ENCODE measurements at places on chromosomes 6 and 20.
A peak's percentile ranks its signal among the peaks of the same experiment; 100 is the strongest.

DNA sequence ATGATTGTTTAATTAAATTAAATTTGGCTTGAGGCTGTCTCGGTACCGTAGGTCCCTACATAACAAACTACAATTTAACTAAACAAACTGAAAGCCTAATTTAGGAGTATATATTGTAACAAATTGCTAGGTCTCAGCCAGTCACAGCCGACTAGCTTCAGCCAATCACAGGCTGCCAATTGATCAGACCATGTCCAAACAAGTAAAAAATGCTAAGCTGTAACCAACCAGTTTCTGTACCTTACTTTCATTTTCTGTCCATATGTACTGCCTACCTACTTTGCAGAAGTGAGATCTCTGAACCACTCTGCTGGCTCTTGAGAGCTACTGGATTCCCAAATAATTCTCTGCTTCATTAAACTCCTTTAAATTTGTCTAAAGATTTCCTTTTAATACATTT lies 648.0 kb upstream of the GJE1 start:
- DNase-seq, result peak; percentile 68

DNA sequence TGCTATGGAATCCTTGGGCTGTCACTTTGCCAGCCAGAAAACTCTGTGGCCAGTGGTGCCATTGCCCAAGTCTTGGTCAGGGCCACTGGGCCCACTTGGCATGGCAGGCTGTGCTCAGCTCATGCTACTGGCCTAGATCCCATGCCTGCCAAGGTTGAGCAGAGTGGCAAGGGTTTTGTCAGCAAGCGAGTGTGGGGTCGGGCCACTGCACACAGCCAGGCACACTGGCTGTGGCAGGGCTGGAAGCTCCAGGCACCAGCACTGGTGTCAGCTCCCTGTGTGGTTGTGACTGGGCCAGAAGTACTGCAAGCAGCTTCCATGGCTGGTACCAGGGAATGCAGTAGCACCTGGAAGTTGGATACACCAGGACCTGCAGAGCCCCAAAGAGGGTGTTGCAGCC lies 846.8 kb downstream of the EYS start:
- no peak for DNase-seq

DNA sequence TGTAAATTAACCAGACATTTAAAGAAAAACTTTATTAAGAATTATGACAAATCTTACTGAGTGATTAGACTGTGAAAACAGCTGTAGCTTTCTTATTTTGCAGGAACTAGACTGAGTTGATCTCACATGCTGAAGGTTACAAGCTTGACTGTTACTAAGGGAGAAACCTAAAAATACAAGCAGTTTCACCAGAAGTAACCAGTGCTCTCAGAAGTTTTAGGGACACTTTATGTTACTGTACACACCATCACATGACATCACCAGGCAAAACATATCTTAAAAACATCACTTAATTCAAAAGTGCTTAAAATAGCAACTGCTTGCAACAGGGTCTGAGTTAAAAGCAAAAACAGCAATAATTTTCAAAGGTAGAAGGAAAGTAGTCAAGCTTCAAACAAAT lies 5.4 kb downstream of the FBXO30 start:
- no peak for DNase-seq

- DNase-seq, result no peak
Measured at GRCh38 chr20:37640600-37641561, 52.9 kb upstream of the CTNNBL1 start.

DNA sequence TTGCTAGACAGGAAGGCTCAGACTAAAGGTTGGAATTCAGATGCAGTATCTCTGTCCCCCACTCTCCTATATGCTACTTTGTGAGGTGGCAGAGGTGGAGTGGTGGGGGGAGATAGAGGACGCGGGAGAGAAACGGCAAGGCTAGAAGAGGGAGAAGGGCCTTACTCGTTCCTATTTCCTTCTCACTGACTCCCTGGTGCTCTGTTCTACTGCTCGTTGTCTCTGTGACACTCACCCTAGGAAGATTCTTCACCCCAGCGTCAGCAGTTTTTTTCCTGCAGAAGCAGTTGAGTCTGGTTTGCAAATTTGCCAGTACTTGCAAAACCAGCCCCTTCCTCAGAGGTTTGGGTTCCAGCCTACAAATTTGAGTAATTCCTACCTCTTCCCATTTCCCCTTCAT lies 801.1 kb upstream of the SLC35B3 start:
- no peak for DNase-seq

GRCh38 chr6:162377735-162378134 lies 349.8 kb downstream of the PRKN start:
- no peak for DNase-seq

GRCh38 chr6:81465859-81466258 lies 286.6 kb downstream of the TENT5A start:
- peak; percentile 57 for DNase-seq

DNA sequence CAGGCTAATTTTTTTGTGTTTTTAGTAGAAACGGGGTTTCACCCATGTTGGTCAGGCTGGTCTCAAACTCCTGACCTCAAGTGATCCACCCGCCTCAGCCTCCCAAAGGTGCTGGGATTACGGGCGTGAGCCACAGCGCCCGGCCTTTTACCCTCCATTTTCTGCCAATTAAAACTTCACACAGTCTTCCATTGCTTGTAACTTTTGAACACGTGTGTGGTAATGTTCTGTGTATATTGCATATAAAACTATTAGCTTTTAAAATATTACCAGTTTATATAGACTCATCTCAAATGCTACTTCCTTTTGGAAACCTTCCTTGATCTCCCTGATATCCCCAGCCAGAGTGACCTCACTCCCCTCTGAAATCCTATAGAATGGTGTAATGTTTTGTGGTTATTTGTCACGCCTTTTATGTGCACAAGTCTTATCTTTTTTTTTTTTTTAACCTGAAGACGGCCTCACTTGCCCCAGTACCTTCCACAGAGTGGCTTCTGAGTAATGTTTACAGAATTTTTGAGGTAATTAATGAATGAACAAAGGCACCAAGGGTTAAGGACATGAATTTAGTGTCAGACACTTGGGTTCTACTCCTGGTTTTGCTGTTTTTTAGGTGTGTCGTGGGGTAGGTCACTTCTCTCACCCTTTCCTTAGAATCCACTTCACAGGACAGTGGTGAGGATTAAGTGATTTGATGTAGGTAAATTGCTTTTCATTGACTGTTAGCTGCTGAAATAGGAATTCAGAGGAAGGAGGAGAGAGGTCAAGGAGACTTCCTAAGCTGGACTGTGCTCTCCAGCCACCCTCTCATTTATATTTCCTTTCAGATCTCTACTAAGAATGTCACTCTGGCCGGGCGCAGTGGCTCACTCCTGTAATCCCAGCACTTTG lies 11.2 kb upstream of the MMP24 start:
- no peak for DNase-seq

GRCh38 chr6:106591111-106591825 lies 38.0 kb downstream of the RTN4IP1 start:
- no peak for DNase-seq

GRCh38 chr20:8089668-8090067 lies 42.4 kb upstream of the PLCB1 start:
- no peak for DNase-seq

GRCh38 chr6:48765352-48765961 lies 654.5 kb upstream of the PTCHD4 start:
- peak; percentile 73 for DNase-seq

DNA sequence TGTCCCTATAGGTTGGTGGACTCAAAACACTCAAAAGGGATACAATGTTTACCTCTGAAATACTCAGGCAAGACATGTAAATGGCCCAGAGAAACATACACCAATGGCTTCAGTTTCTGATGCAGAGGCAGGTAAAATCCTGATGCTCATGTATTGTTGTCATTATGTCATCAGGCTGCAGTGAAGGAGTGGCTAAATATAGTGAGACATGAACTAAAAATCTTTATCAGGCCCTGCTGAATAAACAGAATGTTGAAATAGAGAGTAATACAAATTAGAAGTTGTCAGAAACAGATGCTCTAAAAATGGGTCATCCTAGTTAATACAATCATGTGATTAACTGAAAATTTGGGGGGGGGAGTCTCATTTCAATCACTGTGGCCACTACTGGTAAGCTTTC lies 20.4 kb downstream of the PTPRK start:
- no peak for DNase-seq

DNA sequence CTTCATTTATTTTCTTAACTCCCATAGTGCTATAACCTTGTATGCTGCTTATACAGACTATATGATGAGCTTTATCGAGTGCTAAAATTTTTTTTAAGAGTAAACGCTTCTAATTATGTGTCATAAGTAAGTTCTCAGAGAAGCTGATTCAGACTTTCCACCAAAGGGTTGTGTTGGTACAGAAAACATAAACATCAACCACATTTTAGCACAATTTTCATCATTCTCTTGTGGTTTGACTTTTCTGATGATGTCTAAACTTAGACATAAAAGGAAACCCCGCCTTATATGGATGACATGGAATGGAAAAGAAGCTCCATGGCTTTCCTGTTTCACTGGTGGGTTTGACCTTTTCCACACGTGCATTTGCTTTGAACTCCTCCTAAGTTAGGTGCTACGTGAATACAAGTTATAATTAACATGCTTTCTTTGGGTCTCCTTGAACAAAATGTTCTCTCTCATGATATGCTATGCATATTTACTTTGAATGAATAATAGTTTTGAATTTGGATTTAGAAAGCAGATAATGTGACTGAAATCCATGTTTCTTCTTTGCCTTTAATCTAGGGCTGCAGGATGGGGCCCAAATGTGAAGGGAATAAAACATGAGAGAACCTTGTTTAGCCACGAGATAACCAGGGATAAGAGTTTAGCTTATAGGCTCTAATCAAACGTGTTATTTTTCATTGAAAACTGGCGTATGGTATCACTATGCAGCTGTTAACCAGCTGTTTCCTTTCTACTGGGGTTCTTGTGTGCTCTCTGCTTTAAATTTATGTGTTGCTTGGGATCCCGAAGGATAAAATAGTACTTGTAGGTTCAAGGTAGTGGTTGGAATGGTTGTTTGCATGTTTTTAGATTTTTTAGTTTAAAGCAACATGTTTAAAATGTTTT lies 127.1 kb upstream of the AHI1 start:
- no peak for DNase-seq

GRCh38 chr6:16849280-16849987 lies 88.2 kb upstream of the ATXN1 start:
- DNase-seq, result no peak

- no peak for DNase-seq
Measured at GRCh38 chr6:156781861-156782631, 4.9 kb downstream of the ARID1B start.

DNA sequence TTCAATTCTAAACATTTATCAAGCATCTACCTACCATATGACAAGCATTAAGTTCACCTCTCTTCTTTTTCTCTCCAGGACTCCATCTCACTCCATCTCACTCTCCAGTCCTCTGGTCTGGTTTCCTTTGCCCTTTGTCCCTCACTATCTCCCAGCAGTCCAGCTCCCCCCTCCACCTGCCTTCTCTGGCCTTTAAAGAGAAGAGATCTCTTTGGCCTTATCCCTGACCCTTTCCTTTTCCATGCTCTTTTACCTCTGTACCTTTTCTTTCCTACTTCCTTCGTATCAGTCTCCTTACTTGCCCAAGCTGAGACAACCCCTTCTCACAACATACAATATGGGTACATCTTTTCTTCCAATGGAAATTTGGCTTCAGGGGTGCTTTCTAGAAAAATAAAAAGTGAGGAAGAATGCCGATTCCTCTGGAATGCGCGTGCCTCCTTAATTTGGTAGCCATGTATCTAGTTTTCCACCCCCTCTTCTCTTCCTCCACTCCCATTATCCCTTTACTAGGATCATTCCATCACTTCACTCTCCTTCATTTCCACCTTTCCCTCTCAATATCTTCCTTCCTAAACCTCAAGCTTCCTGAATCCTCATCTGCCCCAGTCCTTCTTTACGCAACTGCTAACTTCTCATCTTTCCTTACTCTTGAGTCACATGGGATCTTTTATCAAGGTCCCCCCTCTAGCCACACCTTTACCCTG lies 745 bp upstream of the AGPAT1 start:
- DNase-seq, result no peak

DNA sequence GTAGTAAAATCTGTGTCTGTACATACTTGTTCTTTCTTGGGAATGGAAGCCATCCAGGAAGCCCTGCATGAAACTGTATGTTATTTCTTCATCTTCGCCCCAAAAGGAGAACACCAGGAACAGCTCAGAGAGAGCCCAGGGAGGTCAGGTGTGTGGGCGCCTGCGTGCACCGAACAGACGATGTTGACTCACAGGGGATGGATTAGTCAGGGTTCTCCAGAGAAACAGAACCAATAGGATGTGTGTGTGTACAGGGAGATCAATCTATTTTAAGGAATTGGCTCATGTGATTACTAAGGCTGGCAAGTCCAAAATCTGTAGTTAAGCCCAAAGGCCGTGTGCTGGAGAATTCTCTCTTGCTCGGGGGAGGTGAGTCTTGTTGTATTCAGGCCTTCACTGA lies 45.7 kb downstream of the RNASET2 start:
- no peak for DNase-seq

- no peak for DNase-seq
Measured at GRCh38 chr6:104019075-104019753, 840.5 kb downstream of the HACE1 start.

DNA sequence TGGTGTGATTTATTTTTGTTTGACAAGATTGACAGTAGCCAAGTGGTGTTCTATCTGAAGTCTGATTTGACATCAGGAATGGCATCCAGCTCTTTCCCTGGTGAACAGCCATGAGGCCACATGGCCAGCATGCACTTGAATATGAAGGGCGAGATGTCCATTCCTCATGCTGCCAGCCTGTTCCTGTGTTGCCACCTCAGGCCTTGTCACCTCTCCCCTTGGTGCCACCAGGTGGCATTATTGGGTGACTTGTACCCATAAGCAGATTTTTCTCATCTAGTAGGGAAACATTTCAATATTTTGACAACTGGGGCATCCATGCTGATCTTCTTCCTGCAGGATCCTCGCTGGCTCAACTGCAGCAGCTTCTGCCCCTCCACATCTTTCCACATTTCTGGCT lies 199.1 kb downstream of the ERMARD start:
- DNase-seq, result peak; percentile 4

DNA sequence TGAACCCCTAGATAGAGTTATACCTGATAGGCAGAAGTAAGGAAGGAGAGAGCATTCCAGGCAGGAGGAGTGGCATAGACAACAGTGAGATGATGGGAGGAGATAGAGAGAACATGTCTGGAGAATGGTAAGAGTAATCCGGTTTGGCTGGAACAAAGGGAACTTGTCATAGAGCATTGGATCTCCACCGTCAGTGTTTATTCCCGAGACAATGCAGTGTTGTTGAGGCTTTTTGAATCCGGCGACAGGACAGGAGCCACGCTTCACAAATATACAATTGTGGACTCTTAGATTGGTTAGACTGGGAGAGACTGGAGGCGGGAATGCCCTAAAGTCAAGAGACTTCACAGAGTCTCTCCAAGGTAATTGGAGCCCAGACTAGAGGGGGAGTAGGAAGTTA lies 119.8 kb downstream of the ANKS1A start:
- no peak for DNase-seq

Data from Kasumi-1 (cell line).